BJ (cell line): ENCODE measurements at places on chromosomes 1 and 21.
A peak's percentile ranks its signal among the peaks of the same experiment; 100 is the strongest.

GRCh38 chr1:158570480-158570879, at the start of gene OR6P1:
Gene OR6P1 (minus strand): TSS chr1:158570580. CDS start chr1:158563604, 6,976 bp downstream.
- DNase-seq = no peak

GRCh38 chr21:16522548-16522947, 792.8 kb downstream of the USP25 start:
- DNase-seq = peak; percentile 31

DNA sequence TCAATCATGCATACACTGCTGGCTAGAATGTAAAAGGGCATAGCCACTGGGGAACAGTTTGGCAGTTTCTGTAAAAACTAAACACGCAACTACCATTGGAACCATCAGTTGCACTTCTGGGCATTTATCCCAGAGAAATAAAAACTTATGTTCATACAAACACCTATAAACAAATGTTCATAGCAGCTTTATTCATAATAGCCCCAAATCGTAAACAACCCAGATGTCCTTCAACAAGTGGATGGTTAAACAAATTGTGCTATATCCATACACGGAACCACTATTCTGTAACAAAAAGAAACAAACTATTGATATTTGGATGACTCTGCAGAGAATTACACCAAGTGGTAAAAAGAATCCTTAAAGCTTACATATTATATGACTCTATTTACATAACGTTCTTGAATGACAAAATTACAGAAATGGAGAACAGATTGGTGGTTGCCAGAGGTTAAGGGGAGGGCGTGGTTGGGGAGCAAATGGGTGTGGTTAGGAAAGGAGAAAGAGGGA, 22.8 kb downstream of the LACTBL1 start:
- DNase-seq = no peak

- DNase-seq = no peak
Observed at GRCh38 chr1:58726581-58726980, 26.7 kb upstream of the MYSM1 start.

DNA sequence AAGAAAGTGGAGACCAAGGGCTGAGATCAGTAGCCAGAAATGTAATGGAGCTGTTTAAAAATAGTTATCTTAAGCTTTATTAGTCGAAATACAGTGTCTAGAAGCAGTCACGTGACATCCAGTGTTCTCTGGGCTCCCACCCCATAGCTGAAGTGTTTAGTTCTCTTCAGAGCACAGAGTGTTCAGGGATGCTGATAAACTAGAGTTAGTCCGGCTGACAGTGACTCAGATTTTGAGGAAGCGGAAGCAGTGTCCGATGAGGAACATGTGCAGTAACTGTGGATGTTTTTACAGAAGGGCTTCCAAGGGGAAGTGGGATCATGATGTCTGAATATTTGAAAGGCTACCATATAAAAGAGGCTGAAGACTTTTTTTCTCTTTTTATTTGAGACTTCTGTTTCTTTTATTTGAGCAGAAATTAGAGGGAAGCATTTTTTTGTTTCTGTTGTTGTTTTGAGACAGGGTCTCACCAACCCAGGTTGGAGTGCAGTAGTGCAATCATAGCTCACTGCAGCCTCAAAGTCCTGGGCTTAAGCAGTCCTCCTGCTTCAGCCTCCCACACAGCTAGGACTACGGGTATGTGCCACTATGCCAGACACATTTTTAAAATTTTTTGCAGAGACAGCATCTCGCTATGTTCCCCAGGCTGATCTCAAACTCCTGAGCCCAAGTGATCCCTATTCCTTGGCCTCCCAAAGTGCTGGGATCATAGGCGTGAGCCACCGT, 124.2 kb downstream of the GALNT2 start:
- DNase-seq = no peak

- no peak for DNase-seq
Observed at GRCh38 chr1:41529621-41530395, 45.3 kb upstream of the EDN2 start.
